Osteoblast (primary cell): ENCODE measurements at places on chromosomes 7 and 10. TPM values are rescaled to one million over a fixed set of nuclear protein-coding genes. Genes with fewer than 3 reads are reported as not detected.
A peak's percentile ranks its signal among the peaks of the same experiment; 100 is the strongest.

DNA sequence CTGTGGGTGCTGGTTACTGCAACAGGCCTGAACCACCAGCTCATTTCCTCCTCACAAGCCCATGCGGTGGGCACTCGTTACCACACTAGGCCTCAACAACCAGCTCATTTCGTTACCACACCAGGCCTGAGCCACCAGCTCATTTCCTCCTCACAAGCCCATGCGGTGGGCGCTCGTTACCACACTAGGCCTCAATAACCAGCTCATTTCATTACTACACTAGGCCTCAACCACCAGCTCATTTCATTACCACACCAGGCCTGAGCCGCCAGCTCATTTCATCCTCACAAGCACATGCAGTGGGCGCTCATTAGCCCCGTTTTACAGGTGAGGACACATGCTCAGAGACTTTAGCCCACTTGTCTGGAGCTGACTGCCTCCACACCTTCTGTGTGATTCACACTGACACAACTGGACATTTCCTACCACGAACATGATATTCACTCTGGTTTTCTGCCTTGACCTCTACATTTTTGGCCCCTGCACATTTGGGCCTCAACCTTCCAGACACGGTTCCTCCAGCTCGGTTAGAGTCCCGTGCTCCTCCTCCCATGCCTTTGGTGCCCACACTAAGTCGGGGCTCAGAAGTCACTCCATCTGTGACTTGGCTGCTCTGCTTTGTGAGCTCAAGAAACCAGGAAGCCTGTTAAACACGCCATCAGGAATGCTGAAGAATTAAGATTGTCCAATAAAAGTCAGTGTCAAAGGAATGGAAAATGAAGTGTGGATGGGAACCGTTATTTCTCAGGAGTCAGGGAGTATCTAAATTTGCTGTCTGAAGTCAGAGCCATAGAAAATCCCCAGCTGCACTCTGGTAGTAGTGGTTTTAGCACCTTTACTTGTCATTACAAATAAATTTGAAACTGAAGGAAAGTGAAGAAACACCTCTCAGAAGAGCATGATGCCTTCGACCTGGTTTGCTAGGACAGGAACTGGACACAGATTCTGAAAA lies 55.8 kb upstream of the LANCL2 start:
- peak; percentile 76 for DNase-seq

- DNase-seq = no peak
Observed at GRCh38 chr10:113879691-113880090, 25.2 kb downstream of the NHLRC2 start.

- DNase-seq = peak; percentile 89
Observed at GRCh38 chr7:98214811-98215321, 3.6 kb downstream of the BHLHA15 start.

- peak; percentile 31 for DNase-seq
Observed at GRCh38 chr7:96273716-96274115, 48.2 kb downstream of the SLC25A13 start.

- no peak for DNase-seq
Observed at GRCh38 chr7:106480616-106481031, 180.3 kb downstream of the CCDC71L start.

DNA sequence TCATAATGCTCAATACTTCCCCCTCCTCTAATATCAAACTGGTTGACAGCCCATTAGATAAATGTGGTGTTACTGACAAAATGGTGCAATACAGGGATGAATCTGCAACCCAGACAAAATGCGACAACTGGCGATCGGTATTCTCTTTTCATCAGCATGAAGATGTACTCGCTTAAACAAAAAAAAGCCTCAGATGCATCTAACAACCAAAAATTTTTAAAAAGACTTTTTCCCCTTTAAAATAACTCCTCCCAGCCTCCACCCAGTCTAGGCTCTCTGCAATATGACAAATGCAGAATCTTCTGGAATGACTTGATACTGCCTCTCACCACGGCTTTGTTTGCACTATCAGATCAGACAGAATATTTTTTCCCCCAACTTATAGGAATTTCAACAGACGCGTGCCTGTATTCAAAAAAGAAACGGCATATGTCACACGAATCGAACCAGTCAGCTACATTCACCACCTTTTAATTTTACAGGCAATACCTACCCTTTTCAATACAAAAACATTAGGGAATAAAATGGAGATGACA lies 1.2 kb downstream of the YWHAG start:
- DNase-seq = no peak

Gene TMEM229A
- total RNA-seq = not detected in 2 replicates

Gene LRRC17
- total RNA-seq = 12.3 and 14.4 TPM in 2 replicates

Gene ACSM6
- not detected in 2 replicates for total RNA-seq
